ENCODE measurements at places on chromosomes 16 and 17.

DNA sequence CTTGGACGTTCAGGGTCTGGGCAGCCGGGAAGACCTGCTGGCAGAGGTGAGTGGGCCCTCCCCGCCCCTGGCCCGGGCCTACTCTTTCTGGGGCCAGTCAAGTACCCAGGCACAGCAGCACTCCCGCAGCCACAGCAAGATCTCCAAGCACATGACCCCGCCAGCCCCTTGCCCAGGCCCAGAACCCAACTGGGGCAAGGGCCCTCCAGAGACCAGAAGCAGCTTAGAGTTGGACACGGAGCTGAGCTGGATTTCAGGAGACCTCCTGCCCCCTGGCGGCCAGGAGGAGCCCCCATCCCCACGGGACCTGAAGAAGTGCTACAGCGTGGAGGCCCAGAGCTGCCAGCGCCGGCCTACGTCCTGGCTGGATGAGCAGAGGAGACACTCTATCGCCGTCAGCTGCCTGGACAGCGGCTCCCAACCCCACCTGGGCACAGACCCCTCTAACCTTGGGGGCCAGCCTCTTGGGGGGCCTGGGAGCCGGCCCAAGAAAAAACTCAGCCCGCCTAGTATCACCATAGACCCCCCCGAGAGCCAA lies 8.6 kb upstream of the ABCC3 start:
- no peak for DNase-seq

- no peak for DNase-seq
These were observed 1.6 kb upstream of the KRT34 start for GRCh38 chr17:41383690-41384089.

- no peak for DNase-seq
These were observed at the start of gene ATP2A3 for GRCh38 chr17:3964203-3965117. TSS of gene ATP2A3 (minus strand) at chr17:3964437. CDS start at chr17:3964291, 146 bp downstream.

DNA sequence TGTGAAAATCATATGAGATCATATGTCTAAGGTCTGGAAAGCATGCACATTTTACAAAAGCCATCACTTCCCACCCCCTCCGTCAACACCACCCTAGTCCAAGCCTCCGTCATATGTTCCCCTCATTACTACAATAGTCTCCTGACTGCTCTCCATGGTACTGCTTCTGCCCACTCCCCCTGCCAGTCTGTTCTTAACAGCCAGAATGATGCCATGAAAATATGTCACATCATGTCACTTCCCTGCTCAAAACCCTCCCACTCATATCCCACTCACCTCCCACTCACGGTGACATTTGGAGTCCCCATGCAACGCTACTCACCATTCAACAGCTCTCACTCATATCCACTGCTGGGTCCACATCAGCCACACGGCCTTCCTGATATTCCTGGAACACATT lies 432.3 kb downstream of the XYLT1 start:
- no peak for DNase-seq

DNA sequence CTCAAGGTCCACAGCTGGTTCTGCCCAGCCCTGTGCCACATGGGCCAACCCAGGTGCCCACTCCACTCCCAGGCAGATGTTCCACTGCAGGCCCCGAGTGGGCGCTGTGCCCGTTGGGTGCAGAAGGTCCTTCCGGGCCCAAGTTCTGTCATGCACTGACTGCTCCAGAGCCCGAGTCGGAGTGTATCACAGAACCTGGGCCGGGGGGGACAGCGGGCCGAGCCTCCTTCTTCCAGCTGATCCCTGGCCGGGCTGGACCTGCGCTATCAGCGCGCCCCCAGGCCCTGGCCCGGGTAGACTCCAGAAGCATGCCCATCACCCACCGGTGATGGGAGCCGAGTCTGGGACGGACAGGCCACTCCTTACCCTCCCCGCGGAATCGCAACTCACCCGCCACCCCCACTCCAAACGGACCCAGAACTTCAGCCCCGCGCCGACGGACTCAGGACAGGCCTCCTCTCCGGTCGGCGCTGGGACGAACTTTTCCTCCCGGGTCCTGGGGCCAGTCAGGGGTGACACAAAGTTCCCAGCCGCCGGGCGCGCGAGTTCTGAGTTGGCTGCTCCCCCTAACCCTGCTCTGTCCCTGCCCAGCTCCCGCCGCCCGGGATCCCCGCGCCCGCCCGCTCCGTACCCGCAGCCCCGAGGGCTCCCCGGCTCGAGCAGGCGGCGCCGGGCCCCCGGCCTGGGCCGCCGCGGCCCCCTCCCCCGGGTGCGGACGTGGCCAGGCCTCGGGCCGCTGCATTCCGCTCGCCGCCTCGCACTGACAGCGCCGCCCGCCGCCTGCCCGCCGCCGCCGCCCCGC lies at the start of gene COPZ2:
Gene COPZ2, minus strand, starts transcription at position 762 of the 802 bp plus-strand sequence. Its CDS starts 20 bp downstream, at position 742.
- DNase-seq = no peak

DNA sequence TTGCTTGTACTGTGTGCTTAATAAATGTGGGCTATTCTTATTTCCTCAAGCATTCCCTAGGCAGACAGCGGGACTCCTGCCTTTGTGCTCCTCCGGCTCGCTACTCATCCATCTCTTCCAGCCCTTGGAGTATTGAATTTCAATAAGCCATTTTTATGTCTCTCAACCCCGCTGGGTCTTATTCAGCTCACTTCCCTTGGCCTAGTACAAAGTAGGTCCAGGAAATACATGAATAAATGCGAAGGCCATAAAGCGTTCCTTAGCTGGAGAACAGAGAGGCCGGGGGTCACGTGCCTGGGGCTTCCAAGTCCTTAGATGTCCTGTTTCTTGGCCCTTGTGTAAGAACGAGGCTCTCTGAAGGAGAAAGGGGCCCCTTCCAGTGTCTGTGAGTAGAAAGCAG lies 236.7 kb upstream of the ASIC2 start:
- DNase-seq = no peak

DNA sequence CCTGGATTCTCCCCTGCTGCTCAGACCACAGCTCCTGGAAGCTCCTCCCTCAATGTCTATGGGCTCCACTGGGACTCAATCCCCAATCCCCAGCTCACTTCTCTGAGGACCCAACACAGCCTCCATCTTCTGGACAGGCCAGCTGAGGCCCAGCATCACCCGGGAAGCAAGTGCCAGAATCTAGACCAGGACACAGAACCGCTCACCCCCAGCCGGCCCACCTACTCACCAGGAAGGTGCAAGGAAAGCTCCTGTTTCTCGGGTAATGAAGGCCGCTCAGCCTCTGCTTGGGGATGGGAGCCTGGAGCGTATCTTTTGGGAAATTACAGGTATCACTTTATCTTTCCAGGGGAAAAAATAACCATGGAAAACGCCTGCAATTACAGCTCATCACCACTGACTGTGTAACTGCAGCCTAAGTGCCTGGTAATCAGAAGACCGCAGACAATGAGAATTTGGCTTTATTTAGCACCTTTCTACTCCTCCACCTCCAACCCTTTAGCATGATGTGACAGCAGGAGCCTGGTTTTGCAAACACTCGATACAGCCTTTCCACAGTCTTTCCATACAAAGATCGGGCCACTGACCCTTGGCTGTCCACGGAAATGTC lies 49.6 kb upstream of the RPL38 start:
- DNase-seq = no peak

DNA sequence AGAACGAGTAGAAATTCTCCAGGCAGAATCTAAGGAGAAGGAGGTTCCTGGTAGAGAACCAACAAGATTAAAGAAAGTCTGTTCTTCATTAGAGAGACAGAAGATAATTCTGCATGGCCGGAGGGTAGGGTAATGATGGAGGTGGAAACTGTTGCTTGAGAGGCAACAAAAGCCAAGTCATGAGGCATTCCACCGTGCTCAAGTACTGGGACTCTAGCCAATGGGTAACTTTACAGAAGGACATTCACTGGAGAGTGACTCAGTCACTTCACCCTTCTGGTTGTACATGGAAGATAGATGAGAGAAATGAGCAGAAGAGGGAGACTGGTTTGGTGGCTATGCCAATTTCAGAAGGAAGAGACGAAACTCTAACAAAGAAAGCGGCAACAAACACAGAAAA lies 53.6 kb upstream of the ANKFN1 start:
- DNase-seq = no peak

- no peak for DNase-seq
These were observed 55.6 kb upstream of the ALOX12 start for GRCh38 chr17:6940186-6940649.
